Brain pericyte (primary cell): ENCODE measurements at places on chromosomes 2 and 18.

DNA sequence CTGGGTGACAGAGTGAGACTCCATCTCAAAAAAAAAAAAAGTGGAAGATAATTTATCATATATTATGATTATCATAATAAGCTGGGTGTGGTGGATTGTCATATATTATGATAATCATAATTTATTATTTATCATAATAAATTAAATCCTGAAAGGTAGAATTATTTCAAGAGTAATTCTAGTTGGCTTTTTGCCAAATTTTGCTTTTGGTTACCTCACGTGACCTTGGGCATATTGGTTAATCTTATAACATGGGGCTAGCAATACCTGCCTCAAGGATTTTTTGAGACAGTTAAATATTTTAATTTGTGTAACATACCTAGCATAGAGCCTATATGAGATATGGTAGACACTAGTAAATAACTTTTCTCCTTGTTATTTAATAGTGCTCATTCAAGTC is 111.3 kb upstream of the TTC27 start:
- no peak for DNase-seq

DNA sequence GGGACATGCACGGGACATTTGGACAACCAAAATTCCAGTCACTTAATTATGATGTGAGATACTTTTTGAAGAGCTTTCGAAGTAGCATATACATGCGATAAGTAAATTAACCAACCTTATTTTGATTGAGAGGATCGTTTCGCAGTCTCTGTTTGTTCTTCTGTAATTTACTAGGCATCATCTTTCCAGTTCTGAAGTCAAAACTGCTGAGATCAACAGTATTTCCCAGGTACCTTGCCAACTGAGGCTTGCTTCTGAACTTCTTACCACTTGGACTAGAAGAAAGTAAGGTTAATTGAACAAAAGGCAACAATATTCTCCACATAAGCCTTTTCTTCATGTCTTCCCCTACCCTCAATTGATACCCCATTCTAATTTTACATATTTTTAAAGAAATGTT is 19.6 kb downstream of the MBD2 start:
- no peak for DNase-seq

DNA sequence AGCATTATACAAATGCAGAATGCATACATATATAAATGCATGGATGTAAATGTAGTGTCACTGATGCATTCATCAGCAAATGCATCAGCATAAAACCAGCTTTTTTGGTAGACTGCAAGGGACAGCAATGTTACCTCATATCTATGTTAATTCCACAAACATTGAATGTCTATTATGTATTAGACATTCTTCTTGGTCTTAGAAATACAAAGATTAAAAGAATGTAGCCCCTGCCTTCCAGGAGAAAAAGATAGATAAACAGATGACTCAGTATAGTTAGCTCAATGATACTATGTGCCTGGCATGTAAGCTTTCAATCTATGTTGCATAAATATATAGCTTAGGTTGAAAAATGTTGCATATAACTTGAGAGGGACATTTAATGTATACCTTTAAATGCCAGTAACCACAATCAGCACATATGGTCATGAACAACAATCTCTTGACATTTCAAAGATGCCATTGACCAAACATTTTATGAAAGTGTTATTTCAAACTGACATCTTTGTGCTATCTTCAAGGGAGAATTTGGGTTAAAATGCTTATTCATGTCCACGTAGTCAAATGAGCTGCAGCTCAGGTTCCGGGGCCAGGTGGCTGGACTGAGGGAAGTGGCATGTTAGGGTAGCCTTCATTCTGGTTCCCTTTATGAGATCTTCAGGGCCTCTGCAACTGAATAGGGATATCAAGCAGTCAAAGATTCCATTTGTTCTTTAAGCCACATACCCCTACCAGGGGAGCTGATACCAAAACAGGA is 45.2 kb upstream of the GCG start:
- no peak for DNase-seq

DNA sequence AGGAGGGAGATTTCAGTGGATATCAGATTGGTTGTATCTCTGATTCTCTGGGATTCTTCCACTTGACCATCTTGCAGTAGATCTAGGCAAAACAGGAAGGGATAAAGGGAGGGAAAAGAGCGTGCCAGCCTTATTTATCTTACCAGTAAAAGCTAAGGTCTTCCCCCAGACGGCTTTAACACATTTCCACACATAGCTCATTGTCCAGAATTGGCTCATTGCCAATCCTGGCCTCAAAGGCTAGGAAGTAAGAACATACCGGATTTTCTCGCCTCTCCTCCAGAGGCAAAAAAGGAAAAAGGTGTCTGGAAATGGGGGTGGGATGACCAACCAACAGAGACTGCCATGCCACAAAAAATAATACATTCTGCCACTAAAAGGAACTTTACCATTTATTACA is 411.6 kb upstream of the NRP2 start:
- DNase-seq = no peak

DNA sequence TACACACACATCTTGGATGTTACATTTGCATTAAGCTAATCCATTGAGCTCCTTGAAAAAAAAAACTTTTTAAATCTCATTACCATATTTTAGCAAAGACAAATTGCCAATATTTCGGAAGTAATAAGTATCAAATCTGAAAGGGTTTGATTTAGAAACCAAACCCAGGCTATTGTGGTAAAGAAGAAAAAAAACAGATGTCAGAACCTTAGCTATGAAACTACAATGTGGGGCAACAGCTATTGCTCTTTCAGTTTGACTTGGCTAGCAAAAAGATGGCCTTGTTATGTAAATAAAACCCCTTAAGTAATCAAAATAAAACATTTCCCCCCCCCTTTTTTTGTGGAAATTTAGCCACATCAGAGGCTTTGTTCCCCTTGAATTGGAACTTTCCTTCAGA is 41.2 kb upstream of the REG3A start:
- no peak for DNase-seq

DNA sequence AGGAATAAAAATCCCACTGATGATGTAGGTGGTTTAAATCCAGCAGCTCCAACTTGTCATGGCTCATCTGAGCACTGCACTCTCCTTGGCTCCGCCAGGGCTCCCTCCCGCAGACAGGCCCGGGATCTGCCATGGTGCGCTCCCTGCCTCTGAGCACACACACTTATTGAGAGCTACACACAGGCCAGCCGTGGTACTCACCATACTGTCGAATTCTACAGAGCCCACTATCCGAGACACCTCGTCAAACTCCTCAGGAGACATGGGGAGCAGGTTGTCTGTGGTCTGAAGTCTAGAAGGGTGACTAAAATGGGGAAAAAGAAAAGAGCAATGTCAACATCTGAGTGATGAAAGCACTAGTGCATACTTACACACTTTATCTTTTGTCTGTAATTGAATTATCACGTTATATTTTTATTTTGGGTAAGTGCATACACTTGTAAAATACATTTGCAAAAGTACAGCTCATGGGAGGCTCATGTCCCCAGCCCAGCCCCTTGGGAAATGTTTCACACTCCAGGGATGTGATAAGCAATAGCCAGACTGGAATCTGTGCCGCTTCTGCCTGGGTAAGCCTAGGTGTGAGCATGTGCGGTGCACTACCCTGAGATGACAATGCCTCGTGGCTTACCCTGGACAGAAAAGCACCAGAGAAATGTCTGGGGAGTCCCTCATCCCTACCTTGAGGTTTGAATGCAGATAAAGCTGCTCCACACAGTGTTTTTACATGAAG is 39.2 kb downstream of the STAT1 start:
- no peak for DNase-seq

GRCh38 chr18:32431753-32432152 is 38.9 kb downstream of the GAREM1 start:
- DNase-seq = no peak

GRCh38 chr2:159098921-159099411 is 130.5 kb downstream of the TANC1 start:
- DNase-seq = no peak

GRCh38 chr2:108586631-108587030 is 52.4 kb downstream of the LIMS1 start:
- no peak for DNase-seq

GRCh38 chr18:58516514-58517285 is 112.2 kb downstream of the ALPK2 start:
- no peak for DNase-seq

DNA sequence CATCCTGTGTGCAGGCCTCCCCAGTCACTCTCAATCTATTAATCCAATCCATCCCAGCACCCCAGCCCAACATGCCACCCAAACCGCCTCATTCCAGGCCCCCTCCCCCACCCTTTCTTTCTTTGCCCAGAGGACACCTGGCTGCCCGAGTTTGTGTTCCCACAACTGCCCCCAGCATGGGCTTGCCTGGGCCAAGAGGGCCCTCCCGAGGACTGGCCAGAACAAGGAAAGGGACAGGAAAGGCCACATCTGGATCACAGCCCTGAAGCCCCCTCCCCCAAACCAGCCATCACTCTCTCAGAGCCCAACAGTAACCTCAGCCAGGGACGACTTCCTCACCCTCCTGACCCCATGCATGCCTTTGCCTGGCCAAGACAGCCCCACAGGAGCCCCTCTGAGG is 1.2 kb downstream of the TNS1 start:
- no peak for DNase-seq

DNA sequence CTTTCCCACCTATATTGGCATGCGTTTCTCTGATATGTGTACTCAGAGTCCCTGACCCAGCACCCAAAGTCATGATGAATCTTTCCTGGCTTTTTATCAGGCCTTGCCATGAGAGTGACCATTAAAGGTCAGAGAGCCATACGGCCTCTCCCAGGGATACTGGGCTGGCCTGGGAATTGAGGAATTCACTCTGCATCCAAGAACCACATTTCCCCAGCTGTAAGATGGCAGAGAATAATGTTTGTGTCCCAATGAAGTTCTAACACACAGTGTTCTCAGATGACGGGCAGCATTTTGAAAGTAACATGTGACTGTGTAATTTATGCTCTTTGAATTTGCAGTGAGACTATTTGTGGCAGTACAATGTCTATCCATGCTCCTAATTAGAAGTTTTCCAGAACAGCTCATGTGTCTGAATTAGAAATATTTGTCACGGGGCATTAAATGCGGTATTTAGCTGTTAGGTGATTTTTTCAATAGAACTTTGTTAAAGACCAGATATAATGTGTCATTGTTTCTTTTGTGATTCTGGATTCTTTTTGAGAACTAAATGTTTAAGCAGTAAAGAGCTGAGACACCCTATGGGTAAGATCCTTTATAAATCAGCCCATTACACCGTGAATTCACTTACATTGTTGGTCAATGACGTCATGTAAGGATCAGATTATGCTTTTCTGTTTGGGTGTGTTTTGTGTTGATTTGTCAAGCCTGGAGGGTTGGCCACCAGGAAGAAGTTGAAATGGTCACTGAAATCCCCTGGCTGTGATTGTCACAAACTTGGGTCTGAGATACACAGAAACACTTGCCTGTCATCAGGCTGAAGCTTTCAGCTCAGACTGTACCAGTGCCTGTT is 7.3 kb upstream of the SLC3A1 start:
- no peak for DNase-seq

- DNase-seq = no peak
Observed at GRCh38 chr2:105541189-105542050, 142.6 kb upstream of the FHL2 start.

GRCh38 chr2:128537646-128538045 is 219.0 kb upstream of the HS6ST1 start:
- no peak for DNase-seq

DNA sequence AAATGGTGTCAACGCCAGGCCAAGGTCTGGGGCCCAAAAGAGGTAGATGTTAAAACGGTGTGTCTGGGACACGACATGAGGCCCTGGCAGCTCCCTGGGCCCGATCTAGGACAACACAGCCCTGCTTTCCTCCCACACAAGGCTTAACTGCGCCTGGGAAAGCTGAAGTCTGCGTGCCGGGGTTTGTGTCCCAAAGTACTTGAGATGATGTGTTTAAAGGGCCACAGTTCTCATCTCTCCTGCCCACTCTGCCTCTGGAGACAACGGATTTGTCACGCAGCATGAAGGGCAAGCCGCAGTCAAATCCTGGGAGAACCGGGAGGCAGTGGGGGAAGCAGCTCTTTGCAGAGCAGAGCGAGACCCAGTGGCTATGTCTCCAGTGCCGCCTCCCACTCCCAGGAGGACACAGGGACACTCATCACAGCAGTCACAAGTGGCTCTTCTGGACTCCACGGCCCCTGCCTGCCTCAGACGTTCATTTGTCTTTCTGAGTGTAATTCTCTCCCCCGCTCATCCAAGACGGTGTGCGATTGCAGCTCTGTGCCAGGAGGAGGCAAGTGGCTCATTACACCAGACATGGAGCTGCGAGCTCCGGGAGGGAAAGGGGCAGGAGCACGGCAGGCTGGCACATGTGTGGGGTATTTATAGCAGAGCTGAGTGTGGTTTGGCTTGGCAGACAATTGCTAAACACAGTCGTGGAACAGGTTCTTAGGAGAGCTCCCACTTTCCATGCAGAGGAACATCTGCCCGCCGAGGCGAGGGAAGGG is 57.7 kb upstream of the SEMA4C start:
- no peak for DNase-seq

- no peak for DNase-seq
Observed at GRCh38 chr2:43105586-43106558, 120.5 kb downstream of the ZFP36L2 start.

GRCh38 chr2:57542081-57542480 is 504.5 kb upstream of the VRK2 start:
- no peak for DNase-seq

- DNase-seq = no peak
Observed at GRCh38 chr2:72994282-72994990, 77.1 kb downstream of the SFXN5 start.
